Activated naive CD4-positive, alpha-beta T cell (primary cell): ENCODE measurements at places on chromosomes 11 and 22.

GRCh38 chr11:130819625-130820024 lies 96.7 kb downstream of the SNX19 start:
- no peak for DNase-seq

DNA sequence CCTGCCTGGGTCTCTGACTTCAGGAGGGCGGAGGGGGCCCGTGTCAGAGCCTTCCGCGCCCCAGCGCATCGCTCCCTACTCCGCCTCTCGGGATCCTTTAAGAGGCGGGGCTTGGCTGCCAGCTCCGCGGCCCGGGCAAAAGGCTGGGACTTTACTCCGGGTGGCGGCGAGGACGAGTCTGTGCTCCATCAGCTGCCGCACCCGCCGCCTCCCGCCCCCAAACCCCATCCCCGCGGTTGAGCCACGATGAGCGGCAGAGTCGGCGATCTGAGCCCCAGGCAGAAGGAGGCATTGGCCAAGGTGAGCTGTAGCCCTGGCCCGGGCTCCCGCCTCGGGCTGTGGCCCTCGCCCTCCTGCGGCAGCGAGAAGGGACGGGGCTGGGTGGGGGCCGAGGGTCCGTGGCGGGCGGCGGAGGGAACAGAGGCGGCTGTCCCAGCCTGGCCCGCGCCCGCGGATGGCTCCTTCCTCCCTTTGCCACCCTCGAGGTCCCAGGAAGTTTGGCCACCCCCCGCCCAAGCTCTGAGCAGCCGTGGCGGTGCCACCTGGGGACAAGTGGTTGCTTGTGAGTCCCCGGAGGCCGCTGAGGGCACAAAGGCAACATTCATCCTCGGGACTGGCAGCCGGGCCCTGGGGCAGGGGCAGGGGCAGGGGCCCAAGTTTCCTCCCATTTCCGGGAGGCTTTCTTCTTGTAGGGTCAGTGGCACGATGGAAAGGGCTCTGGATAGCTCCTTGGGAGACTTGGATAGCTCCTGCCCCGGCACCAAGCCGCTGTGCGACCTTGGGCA lies at the start of gene SEC14L2:
TSS of gene SEC14L2 (plus strand) at position 148 of the 785 bp plus-strand sequence. CDS start at position 247, 99 bp downstream.
- peak; percentile 17 for DNase-seq

DNA sequence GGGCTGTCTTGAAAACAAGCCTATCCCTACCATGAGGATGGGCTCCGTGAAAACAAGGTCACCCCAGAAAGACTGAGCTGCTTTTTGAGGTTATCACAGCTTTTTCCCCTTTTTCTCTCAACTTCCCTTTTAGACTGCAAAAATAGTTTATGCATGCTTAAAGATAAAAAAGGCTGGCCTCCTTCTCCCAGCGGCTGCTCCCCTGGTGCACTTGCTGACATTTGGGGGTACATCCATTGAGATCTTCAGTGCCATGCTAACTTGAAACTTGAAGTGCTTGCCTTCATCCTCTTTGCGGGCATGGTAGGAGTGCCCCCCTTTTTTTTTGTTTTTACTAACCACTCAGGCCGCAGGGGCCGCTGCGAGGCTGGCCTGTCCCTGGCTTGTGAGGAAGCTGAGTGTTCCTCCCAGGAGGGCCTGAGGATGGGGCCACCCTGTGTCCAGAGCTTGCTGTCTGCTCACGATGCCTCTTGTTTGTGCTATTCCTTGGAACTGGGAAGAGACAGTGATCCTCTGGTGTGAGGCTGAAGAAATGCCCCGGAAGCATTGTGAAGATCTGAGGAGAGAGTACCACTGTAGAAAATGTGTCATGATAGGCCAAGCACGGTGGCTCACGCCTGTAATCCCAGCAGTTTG lies 2.2 kb downstream of the TANGO2 start:
- no peak for DNase-seq

GRCh38 chr11:29124470-29124869 lies 892.4 kb downstream of the KCNA4 start:
- DNase-seq: no peak

- no peak for DNase-seq
Measured at GRCh38 chr11:76265771-76266241, 59.5 kb upstream of the WNT11 start.

GRCh38 chr22:36322602-36322915 lies 65.2 kb downstream of the MYH9 start:
- DNase-seq: no peak

DNA sequence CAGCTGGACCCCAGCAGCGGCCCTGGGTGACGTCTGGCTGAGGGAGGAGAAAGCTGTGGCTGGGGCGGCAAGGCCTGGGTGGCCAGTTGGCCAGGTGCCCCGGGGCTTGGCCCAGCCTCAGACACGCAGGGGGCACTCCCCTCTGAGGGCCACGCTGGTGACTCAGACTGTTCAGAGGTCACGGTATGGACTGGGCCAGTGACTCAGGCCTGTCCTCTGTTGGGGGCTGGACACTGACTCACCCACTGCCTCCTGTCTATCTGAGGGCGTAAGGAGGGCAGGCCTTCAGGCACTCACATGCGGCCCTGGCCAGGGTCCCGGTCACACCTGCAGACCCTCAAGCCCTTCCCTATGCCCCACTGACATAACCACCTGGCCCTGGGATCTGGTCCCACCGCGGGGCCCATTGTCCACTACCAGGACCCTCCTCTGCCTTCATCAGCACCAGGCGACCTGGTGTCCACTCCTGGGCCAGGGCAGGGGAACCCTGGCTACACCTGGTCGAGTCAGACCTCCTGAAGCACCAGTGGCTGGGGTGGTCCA lies 3.7 kb upstream of the MUC5AC start:
- no peak for DNase-seq

DNA sequence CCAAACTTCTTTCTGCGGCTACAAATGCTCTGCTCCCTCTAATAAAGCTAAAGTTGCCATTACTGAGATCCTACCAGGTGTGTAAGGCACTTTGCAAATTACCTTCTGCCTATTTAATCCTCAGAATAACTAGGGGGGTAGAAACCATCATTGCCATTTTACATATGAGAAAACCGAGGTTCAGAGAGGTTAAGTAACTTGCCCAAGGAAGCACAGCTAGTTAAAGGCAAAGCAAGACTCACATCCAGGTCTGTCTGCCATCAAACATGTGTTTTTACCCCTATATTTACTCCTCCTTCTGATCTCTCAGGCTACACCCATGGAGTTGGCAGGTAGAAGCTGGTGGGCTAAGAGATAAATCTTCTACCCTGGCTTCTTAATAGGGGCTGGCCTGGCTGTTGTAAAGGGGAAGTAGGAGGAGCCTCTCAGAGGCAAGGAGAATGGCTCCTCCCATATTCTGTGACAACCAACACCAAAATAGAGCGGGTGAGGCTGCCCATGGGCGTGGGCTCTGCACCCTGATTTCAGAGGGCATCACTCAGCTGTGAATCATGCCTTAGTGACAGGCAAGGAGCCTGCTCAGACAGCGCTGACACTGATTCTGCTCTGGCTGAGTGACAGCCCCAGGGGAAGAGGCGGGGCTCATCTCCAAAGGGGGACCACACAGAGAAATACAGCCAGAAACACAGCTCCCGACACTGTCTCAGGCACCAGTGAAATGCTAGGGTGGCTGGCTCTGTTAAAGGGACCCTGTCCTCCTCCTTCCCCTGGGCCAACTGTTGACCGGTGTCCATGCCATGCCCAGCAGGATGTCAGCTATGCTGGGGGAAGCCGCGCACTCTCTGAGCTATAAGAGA lies 106.8 kb downstream of the ABTB2 start:
- peak; percentile 64 for DNase-seq

GRCh38 chr11:63491240-63491587 lies 247 bp upstream of the PLAAT5 start:
- DNase-seq: no peak

- DNase-seq: no peak
Measured at GRCh38 chr11:933936-934335, 8.3 kb downstream of the AP2A2 start.

DNA sequence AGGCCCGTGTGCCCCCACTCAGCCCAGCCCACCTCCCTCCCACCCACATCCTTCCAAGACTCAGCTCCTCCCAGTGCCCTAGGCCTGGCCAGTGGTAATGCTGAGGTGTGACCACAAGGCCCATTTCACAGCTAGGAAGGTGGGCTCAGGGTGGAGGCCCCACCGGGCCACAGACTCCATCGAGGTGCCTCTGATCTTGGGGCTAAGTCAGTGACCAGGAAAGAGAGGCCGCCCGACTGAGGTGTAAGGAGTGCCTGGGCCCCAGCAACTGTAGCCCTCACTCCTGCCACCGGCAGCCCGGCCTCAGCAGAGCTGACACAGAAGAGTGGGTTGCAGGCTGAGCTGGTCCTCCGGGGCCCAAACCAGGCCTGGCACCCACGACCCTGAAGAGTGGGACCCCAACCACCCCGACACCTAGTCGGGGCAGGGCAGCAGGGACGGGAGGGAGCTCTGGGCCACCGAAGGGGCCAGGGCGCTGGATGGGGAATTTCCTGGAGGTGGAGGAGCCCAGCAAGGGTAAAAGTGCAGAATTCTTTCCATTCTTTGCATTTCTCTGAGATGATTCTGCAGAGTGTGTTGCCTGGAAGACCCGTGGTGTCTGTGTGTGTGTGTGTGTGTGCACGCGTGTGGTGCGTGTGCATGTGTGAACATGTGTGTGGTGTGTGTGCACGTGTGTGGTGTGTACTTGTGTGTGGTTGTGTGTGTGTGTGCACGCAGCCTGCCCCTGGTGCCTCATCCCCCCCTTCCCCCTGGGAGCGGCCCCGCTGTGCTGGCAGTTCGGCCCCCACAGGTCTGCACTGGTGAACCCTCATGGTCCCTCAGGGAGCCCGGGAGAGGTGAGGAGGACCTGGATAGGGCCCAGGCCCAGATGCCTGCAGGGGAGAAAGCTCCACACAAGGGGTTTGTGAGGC lies 8.3 kb upstream of the PIM3 start:
- DNase-seq: no peak

- DNase-seq: no peak
Measured at GRCh38 chr11:123318623-123319022, 111.4 kb upstream of the GRAMD1B start.

DNA sequence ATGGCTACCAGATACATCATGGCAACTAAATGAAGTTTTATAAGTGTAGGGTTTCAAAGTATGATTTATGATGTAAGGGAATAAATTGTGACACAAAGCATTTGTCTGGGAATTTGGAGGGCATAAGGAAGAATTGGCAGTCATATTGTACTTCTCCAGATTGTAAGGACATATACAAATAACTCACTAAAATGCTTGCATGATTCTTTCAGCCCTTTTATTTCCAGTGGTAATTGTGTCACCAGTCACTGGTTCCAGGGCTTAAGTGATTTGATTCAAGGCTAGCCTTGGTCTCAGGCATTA lies 299.4 kb upstream of the ANO5 start:
- no peak for DNase-seq

DNA sequence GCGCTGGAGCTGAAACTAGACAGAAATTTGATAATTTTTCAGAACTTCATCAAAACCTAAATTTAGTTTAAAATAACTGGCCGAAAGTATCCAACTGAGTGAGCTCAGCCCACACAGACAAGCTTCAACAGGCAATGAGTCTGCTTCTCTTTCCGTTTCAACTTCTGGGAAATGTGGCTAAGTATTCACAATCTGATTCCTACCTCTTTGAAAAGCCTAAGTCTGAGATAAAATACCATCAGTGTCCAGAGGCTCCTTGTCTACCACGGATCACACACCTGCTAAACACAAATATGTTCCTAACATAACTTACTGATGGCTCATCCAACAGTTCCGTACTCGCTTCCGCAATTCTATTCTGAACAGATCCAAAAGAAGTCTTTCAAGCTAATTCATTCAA lies 8.5 kb downstream of the SIK3 start:
- no peak for DNase-seq

DNA sequence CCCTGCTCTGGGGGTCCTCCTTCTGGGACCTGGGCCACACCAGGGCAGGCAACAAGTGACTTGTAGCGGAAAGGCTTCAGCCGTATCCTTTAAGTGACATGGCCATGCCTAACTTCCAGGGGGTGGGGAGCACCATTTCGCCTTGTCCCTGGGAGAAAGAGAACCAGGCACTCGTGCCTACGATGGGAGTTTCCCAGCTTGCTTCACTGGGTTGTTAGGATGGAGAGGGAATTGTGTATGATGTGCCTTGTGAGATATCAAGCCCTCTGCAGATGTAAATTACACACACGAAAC lies 151.4 kb downstream of the CACNA1I start:
- no peak for DNase-seq

- no peak for DNase-seq
Measured at GRCh38 chr11:15236559-15236958, 121.8 kb downstream of the INSC start.

- no peak for DNase-seq
Measured at GRCh38 chr11:105574974-105575373, 34.9 kb upstream of the GRIA4 start.

GRCh38 chr11:118295815-118296454 lies 8.6 kb upstream of the CD3E start:
- DNase-seq: no peak

- DNase-seq: no peak
Measured at GRCh38 chr11:132650969-132651720, 881.2 kb downstream of the OPCML start.

DNA sequence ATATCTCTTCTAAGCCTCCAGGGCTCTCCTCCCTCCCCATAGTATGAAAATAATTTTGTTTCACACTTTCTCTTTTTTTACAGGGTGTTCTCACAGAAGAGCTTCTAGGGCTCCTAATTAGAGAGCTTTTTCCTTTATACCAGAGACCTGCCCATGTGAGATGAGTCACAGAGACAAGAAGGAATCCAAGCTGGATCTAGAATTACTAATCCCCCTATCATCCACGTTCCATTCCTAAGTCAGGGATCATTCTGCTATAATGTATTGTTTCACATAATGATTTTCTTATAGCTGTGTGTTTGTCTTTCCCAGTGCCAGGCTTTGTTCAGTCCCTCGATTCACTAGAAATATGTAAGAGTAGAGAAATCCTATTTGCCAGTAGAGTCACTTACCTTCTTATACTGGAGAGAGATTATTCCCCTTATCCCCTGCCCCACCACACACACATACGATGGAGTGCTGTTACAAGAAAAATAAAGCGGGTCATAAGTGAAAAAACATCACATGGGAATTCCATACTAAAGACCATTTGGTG lies 778.3 kb upstream of the LRRC4C start:
- no peak for DNase-seq

DNA sequence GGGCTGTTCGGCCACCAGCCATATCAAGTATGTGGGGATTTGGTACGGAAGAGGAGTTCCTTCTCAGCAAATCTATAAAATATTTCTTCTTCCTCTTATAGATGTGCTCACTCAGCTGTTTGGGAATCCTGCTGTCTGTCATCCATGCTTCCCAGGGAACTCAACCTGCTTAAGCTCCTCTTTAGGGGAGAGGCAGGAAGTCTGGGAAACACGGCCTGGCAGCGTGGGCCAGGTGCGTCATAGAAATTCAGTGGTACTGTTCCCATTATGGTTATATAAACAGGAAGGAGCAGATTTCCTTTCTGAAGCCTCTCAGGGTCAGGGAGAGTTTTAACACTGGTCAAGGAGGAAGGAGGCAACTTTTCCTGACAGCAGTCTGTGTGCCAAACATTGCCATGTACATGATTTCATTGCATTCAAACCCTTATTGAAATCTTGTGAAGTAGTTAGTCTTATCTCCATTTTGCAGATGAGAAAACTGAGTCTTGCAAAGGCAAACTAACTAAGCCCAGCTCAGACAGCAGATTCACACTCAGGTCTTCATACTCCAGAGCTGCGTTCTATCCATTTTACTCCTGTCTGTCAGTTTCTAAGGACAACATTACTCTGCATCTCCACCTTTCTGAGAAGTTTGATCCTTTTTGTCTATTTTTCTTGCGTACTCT lies 35.4 kb upstream of the AMOTL1 start:
- DNase-seq: no peak
